ENCODE measurements at places on chromosomes 6 and 20.

DNA sequence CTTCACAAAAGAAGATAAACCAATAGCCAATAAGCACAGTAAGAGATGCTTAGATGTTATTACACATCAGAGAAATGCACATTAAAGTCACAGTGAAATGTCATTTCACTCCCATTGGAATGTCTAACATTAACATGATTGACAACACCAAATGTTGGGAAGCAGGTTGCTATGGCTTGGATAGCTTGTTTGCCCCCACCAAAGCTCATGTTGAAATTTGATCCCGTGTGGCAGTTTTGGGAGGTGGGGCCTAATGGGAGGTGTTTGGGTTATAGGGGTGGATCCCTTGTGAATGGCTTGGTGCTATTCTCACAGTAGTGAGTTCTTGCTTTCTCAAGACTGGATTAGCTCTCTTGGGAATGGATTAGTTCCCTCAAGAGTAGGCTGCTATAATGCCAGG lies 44.8 kb downstream of the MRAP2 start:
- no peak for DNase-seq

- no peak for DNase-seq
These were observed 46.5 kb downstream of the PLCG1 start for GRCh38 chr20:41183831-41184230.

GRCh38 chr6:71510057-71510713 lies 221.6 kb downstream of the OGFRL1 start:
- DNase-seq = no peak

DNA sequence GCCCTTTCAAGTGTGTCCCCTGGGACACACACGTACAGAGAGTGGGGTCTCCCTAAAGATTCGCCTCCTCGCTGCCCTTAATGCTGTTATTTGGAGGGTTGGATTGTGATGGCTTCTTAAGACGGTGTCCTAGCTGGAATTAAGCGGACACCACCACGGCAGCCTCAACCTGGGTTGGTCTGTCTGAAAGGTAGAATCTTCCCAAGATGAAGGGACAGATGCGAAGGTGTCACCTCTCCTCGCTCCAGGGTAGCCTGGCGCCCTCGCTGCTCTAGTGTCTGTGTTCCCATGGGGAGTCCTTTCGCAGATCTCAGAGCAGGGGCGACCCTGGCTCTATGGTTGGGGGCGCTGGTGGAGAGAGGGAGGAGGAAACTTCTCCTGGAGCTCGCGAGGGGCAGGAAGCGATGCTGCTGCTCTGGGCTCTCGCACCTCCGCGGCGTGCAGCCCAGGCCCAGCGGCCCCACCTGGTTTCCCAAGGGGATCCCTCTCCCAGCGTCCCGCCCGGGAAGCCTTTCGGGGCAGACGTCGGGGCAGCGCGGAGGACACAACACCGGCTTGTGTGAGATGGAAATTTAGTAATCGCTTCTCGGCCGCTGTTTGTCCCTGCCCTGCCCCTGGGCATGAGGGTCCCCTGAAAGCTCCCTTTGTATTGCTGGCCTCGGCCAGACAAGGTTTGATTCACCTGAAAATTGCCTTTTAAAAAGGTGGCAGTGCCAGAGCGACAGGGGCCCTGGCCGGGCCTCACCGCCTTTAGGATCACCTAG lies 1.7 kb downstream of the RSPO3 start:
- no peak for DNase-seq

GRCh38 chr6:44733126-44733525 lies 345.6 kb downstream of the CDC5L start:
- no peak for DNase-seq

DNA sequence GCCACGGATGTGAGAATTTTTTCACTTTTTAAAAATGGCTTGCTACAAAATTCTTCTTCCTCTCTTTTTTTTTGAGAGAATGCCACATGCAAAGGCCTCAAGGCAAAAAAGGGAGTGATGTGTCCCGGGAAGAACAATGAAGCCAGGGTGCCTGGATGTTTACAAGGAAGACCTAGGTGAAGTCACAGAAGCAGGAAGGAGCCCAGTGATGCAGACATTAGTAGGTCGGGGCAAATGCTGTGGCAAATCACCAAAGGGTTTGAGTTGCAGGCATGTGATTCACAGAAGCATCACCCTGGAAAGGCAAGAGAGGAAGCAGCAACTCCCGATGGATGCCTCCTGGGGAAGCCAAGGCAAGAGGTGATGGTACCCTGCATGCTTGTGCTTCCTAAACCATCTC lies 46.8 kb downstream of the FARS2 start:
- no peak for DNase-seq

DNA sequence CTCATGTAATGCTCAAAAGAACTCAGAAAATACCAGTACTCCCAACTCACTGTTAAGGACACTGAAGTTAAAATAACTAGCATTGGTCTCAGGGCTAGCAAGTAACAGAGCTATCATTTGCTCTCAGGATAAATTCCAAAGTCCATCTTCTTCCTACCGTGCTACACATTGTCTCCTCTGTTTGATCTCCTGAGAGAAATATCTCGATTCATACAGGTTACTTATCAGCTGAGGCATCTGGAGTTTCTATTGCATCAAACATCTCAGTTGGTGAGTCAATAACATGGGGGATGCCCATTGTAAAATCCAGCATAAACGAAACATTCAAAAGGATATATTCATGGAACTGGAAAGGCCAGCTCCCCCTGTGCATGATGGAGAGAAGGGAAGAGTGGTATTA lies 147.4 kb downstream of the BACH2 start:
- no peak for DNase-seq

DNA sequence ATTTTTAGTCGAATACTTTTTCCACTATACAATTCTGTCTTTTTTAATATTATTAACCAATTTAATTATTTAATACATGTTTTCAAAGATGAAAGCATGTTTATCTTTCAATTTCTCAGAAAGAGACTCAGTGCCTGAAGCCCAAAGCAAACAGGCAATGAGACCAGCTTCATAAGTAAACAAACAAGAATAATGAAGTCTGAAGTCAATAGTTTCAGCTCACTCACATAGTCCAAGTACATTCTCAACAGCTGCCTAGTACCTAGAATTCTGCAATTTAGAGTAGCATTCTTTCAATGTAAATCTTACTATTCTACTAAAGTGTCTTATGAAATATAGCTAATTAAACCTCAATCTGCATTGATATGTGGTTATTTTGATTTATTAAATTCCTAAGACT lies 626.5 kb upstream of the NRSN1 start:
- no peak for DNase-seq

- DNase-seq = no peak
These were observed 323.9 kb downstream of the LAMA2 start for GRCh38 chr6:129206821-129207220.

DNA sequence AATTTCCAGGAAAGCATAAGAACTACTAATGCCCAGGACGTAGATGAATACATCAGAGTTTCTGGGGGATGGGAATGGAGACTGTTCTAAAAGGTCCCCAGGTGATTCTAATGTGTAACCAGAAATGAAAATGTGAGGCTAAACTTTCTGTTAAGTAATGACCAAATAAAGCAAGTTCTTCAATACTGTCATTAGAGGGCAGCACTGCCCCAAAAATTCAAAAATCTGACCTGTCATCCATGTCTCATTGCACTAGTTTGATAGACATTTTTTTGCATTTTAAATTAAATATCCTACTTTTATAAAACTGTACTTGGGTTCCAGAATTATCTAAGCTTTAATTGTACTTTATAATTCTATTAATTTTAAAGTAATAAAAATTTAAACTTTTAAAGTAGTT lies 94.9 kb downstream of the RFX6 start:
- no peak for DNase-seq

- DNase-seq = no peak
These were observed 55.3 kb upstream of the GPR6 start for GRCh38 chr6:109922851-109923250.

DNA sequence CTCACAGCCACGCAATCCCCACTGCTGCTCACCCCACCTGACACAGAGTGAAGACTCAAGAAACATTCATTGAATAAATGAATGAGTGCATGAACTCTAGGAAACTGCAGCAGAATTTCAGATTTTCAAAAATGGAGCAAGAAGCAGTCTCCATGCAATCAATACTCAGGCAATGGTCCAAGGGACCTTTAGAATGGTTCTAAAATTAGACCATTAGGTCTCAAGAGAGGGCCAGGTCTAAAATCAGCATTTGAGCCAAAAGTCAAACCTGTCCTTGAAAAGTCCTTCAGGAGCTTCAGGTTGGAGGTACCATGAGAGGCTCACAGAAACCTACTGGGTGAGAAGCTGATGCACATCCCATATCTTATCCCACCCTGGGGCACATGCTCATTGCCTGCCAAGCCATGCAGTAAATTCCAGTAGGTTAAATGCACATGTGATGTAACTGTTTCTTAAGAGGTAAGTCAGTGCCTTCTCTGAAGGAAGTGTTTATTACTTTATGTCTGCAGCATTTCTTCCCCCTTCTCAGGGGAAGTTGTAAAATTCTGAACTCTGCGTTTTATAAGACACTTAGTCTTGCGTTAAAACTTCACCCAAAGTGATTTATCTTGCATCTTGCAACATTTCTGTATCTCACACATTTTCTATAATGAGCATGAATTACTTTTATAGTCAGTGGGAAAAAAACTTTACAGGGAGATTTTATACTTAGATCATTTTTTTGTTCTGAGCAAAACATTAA lies 126.6 kb downstream of the ADAT2 start:
- DNase-seq = no peak

- no peak for DNase-seq
These were observed 162.0 kb upstream of the SOX4 start for GRCh38 chr6:21431526-21431925.

- DNase-seq = peak; percentile 32
These were observed 104.4 kb downstream of the NCR2 start for GRCh38 chr6:41439524-41440418.

- DNase-seq = no peak
These were observed 81.9 kb upstream of the IYD start for GRCh38 chr6:150286912-150287311.
